ENCODE measurements at places on chromosomes 7 and 10.

GRCh38 chr7:70241536-70242175 is 643.4 kb downstream of the AUTS2 start:
- DNase-seq: no peak

GRCh38 chr7:34939175-34939574 is 98.1 kb downstream of the DPY19L1 start:
- no peak for DNase-seq

DNA sequence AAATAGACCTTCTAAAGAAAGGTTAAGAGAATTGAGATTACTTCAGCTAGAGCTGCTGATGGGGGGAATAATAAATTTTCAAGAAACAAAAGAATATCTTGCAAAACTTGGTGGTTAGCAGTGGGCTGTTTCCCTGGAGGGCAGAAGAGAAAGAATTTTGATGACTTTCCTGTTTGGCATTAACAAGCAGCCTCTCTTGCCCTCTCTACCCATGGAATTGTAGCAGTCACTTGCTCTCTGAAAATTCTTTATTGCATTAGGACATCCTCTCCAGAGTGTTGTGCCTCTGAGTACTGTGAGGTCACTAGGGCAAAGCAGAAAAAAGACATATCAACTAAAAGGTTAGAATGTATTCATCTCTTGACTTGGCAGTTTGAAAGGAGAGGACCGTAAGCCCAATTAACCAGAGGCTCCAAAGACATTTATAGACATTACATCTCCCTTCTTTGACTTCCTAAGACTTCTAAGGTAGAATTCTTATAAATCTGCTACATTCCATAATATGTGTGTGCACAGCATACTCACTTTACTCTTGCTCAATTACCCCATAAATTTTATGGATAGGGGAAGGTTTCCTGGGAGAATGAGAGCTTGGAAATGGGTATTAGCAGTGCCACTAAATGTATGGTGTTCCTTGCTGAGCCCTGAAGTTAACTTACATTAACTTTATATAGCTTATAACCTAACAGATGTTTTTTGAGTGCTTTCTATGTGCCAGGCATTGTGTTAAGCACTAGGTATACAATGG is 215.3 kb downstream of the KIF20B start:
- no peak for DNase-seq

GRCh38 chr10:117743509-117743908 is 201.0 kb downstream of the EMX2 start:
- DNase-seq: no peak

DNA sequence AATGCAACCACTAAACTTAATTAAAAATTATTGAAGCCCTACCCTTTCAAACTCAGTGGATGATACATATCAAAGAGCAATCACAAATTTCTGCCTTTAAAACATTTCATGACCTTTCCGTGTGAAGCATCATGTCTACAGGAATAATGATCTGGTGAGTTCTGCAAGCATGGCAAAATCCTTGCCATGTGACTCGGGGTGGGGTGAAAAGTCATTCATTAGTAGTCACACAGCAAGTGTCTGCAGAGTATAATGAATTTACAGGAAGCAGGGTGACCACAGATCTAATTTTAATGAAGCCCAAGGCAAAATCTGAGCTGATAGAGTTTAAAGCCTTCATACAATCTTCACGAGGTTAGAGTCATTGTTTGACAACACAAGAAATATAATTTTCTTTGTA is 351.9 kb downstream of the THSD7A start:
- DNase-seq: no peak

- DNase-seq: no peak
Observed at GRCh38 chr7:3605222-3605621, 304.2 kb downstream of the SDK1 start.

GRCh38 chr10:62244785-62245467 is 23.7 kb downstream of the RTKN2 start:
- no peak for DNase-seq

DNA sequence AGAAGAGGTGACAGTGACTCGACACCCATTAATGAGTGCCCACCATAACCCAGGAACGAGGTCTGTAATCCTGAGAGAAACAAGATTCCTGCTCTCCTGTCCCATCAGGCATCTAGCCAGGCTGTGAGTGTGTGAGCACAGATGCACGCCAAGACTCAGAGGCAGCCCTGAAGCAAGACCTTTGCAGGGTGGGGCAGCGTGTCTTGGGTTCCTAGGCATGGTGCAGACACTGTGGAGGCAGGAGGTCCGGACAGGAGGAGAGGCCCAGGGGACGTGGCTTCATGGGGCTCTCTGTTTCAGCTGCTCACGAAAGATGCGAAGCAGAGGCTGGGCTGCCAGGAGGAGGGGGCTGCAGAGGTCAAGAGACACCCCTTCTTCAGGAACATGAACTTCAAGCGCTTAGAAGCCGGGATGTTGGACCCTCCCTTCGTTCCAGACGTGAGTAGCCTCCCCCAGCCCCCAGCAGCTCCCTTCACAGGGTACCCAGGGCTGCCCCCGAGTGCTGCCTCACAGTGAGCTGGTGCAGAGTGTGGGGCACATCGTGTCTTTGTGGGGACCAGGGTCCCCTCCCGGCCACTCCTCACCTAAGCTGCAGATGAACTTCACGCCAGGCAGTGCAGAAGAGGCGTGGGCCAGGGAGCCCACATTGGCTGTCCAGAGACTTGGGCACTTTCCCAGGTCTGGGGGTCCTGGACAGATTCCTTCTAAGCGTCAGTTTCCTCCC is 94.5 kb downstream of the RGS10 start:
- DNase-seq: no peak

DNA sequence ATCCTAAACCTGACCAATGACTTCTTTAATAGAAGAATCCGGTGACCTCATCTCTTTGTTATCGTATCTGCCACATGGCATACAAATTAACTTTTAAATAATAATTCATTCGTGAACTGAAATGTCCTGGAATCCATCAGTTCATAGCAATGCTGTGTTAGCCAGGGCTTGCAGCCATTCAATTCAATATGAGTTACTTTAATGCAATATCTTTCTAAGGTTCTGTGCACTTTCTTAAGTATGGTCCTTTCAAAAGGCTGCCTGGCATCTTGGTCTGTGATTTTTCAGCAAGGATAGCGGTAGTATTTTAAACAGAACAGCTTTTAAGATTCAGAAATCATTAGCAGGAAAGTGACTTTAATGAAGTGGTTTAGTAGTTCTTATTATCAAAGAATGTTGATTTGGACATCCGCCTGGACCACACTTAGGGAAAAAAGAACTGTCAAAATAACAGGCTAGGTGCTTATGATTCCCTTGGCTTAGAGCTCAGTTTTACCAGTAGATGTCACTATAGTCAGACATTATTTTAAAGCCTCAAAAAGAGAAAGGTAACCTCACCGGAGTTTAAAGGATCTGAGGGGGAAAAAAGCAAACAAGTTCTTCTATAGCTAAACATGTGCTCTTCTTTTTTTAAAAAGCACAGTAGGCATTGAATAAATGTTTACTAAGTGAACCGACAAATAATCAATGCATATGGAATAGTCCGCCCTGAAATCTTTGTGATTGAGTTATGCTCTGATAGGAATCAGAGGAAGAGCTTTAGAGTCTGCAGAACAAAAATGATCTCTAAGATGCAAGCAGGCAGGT is 22.7 kb downstream of the SLC35G1 start:
- no peak for DNase-seq

DNA sequence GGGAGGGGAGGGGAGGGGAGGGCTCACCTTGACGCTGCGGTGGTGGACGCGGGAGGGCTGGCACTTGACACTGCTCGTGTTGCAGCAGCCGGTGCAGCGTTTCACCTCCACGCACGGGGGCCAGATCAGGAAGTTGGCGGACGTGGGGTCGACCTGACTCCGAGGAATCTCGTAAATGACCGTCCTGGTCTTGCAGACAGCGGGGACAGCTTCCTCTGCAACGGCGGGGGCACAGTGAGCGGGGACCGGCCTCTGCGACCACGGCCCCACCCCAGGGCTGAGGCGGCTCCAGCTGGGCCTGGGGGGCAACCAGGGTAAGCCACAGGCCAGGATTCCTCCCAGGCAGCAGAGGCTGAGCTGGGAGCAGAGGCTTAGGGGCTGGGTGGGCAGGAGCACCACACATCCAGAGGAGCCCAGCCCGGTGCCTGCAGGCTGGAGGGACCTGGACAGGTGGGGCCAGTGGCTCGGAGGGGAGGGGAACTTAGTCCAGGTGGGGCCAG is 8.8 kb downstream of the PDGFA start:
- DNase-seq: no peak

GRCh38 chr7:87570178-87570577 is 30.5 kb downstream of the ABCB1 start:
- no peak for DNase-seq

DNA sequence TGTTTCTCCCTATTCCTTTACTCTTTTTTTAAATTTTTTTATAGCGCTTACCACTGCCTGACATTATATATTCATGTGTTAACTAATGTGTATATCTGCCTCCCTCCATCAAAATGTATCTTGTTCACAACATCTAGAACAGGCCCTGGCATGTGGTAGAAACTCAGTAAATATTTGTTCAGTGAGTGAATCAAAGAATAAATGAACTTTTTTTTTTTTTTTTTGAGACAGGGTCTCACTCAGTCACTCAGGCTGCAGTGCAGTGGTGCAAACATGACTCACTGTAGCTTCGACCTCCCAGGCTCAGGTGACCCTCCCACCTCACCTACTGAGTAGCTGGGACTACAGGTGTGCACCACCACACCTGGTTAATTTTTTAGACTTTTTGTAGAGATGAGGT is 7.5 kb upstream of the CALD1 start:
- DNase-seq: no peak

DNA sequence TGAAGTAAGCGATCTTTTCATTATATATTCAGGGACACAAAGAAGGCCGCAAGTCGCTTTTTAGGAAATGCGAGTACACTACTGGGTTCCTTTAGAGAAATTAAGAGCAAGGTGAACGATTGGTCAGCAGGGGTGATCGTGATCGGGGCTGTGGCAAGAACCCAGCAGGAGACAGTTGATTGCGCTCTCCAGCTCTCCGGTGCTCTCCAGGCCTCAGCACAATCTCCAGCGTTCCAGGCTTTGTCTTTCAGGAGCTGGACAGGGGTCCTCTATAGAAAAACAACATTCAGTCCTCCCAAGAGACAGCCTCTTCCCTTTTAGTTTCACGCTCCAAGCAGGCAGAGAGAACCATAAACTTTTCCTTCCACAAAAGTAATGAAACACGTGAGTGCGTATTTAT is 170.5 kb upstream of the KLF6 start:
- DNase-seq: no peak

DNA sequence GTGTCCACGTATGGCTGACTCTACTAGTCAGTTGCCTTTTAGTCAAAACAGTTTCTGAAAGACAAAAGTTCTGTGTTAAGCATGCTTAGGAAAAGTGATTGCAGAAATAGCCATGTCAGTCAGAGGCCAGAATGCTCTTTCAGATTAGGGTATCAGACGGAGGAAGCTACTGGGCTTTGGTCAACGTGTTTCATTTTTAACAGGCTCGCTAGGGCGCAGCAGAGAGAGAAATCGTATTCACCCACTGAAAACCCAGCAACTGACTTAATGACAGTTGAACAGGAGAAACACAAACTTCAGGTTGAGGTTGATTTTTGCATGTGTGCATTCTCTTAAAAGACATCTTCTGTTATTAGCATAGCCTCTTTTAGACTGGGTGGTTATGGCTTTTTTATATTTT is 322.6 kb upstream of the KIAA1217 start:
- DNase-seq: no peak

DNA sequence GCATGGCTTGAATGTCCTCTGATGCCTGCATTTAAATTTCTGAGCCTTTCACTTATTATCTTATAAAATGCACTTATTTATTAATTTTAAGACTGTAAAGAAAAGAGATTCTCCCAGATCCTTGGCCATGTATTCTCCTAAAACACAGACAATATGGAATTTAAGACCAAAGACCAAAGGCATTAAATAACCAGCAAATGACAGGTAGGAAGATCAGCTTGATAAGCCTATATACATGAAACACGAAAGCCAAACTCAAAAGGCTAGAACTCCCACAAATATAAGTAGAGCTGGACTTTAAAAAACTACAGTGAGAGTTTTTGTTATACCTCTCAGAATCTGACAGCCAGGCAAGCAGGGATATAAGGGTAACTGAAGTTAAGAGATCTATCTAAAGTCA is 5.1 kb downstream of the ANXA11 start:
- no peak for DNase-seq

- peak; percentile 59 for DNase-seq
Observed at GRCh38 chr10:30435073-30435422, 1.1 kb downstream of the MAP3K8 start.

GRCh38 chr7:1368682-1369571 is 90.3 kb downstream of the MICALL2 start:
- no peak for DNase-seq

- DNase-seq: no peak
Observed at GRCh38 chr10:114851336-114851735, 29.8 kb downstream of the FHIP2A start.

GRCh38 chr7:93310346-93310745 is 78.2 kb downstream of the VPS50 start:
- DNase-seq: no peak

DNA sequence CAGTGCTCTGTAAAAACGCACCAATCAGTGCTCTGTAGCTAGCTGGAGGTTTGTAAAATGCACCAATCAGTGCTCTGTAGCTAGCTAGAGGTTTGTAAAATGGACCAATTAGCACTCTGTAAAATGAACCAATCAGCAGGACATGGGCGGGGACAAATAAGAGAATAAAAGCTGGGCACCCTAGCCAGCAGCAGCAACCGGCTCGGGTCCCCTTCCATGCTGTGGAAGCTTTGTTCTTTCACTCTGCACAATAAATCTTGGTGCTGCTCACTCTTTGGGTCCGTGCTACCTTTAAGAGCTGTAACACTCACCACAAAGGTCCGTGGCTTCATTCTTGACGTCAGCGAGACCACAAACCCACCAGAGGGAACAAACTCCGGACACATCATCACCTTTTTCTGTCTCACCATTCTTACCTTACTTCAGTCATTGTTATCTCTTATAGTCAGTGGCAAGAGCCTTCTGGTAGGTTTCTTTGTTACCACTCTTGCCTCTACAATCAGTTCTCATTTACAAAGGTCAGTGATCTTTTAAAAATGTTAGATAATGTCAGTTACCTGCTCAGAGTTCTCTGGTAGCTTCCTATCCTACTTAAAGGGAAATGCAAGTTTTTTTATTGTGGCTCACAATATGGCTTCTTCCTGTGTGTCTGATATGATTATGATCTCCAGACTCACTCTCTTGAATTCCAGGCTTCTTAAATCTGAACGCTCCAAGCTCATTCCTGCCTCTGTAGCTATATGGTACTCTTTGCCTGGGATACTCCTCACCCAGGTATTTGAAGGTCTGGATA is 4.5 kb downstream of the STAM start:
- no peak for DNase-seq

GRCh38 chr7:102082693-102083368 is 203.8 kb upstream of the SH2B2 start:
- DNase-seq: no peak

- DNase-seq: no peak
Observed at GRCh38 chr10:44335330-44336021, 49.4 kb downstream of the CXCL12 start.

GRCh38 chr7:10973942-10974911 is 555 bp downstream of the PHF14 start:
- DNase-seq: peak; percentile 55
